ENCODE measurements at places on chromosomes 6 and 20.
A peak's percentile ranks its signal among the peaks of the same experiment; 100 is the strongest.

DNA sequence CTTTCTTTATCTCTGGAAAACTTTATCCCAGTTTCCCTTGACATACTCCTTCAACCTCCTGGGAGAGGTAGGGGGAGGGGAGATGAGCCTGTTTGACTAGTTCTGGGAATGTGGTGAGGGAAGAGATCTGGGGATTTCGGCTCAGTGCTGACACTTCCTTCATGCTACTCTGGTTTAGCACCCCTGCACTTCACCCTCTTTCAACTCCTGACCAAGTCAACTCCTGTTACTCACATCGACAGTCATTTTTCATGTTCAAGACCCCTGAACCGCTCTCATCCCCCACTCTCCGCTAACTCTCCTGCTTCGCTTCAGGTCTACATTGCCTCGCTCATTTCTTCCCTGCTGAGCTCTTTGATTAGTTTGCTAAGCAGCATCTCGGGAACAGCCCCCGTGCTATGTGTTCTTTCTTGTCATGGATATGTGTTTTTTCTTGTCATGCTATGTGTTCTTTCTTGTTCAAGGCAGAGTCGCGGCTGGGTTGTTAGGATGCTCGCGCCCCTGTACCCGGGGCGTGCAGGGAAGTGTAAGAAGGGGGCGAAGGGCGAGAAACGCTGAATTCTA, 16.6 kb upstream of the TRIM27 start:
- DNase-seq = no peak

- DNase-seq = no peak
Measured at GRCh38 chr6:79011940-79012339, 66.1 kb downstream of the PHIP start.

DNA sequence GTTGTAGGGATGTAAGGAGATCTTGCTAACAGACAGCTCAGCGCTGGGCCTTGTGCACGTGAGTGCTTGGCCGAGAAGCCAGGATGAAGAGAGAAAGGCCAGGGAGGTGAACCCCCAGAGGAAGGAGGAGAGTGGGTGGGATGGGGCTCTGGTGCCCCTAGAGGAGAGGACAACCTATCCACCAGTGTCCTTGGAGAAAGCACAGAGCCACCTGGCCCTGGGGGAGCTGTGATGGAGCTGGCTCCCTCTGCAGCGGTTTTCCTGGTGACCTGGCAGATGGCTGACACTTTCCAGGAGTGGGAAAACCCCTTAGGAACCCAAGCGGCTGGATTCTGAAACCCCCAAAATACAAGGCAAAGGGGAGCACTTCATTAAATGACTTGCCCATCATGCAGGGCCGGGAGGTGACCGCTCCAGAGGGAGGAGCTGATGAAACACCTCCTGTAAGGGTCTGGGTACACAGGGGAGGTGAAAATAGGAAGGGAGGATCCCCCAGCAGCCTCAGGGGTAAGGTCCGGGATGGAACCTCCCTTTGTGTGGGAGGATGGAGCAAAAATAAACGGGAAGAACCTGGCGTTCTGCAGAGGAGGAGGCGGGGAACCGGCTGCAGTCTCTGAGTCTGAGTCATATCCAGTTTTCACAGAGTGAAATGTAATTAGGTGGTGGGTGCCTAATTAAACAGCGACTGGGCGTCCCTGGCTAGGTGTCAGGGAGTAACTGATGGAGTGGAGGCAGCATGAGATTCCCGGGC, 80.4 kb downstream of the SULF2 start:
- DNase-seq = no peak

GRCh38 chr6:134422426-134423231, 104.7 kb upstream of the SGK1 start:
- peak; percentile 99 for DNase-seq

DNA sequence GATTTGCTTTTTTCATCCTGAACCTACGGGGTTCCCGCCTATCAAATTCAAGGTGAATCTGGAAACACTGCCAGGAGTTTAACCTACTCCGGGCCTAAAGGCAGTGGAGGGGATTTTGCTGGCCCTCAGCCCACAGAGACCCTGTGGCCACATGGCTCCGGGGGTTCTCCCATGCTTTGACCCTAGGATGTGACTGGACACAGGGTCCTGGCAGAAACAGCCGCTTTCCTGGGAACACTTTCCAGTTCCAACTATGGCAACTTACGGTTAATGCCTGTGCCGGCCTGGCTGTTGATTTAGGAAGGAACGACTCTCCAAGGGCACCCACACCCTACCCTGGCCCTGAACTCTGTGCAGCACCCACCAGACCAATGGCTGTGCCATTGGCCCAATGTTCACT, 141.7 kb upstream of the RPS6KA2 start:
- no peak for DNase-seq

Measured in choroid plexus epithelial cell (primary cell).